ENCODE measurements at places on chromosomes 7 and 10. TPM values are rescaled to one million over a fixed set of nuclear protein-coding genes. Genes with fewer than 3 reads are reported as not detected.

GRCh38 chr10:118596426-118597124 is 1.1 kb upstream of the PRLHR start:
- DNase-seq = peak; percentile 81

- DNase-seq = no peak
Measured at GRCh38 chr7:47147213-47147631, 434.7 kb downstream of the TNS3 start.

- no peak for DNase-seq
Measured at GRCh38 chr7:52311886-52312285, 723.5 kb upstream of the POM121L12 start.

The LEP gene
- not detected for total RNA-seq

The PVRIG gene
- not detected for total RNA-seq

- peak; percentile 67 for DNase-seq
Measured at GRCh38 chr7:142327628-142328405, 70.0 kb upstream of the PRSS58 start.

The NEURL1 gene
- 0.06 TPM for total RNA-seq

The MORN4 gene
- total RNA-seq = 23.8 TPM

DNA sequence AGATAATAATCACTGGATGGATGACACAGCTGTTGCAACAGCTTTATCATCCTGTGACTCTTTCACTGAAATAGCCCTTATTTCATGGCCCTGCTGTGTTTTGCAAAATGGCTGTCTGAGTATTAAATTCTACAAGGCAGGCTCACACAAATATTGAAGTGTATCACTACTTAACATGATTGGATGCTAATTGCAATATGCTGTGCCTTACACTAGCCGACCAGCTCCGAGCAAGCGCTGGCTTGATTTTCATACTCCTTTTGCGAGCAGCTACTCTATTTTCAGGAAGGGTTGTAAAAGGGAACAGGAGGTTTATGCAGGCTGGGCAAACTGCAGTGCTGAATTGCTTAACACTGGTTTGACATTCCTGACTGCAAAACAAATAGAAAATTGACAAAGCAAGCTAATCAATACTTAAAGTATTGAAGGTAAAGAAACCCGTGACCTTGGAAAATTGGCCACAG is 121.6 kb downstream of the CACNB2 start:
- no peak for DNase-seq

The ACBD7 gene
- 68.7 TPM for total RNA-seq

The WDR86 gene
- total RNA-seq = 33.0 TPM

DNA sequence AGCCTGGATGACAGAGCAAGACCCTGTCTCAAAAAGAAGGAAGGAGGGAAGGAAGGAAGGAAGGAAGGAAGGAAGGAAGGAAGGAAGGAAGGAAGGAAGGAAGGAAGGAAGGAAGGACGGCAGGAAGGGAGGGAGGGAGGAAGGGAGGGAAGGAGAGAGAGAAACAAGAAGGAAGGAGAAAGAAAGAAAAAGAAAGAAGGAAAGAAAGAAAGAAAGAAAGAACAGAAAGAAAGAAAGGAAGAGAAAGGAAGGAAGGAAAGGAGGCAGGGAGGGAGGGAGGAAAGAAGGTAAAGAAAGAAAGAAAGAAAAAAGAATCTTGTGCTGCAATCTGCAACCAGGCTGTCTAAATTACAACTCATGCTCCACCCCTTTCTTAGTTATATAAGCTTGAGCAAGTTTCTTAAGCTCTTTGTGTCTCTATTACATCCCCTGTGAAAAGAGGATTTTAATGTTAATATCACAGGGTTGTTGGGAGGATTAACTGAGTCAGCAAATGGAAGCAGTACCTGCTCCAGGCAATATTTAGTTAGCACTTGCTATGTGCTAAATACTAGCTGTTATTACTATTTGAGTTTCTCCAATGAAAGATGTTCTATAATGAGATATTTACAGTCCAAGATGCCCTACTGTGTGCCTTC is 917.9 kb upstream of the AUTS2 start:
- no peak for DNase-seq

Data from neural progenitor cell (in vitro differentiated cells).